ENCODE measurements at places on chromosomes 4 and X.

DNA sequence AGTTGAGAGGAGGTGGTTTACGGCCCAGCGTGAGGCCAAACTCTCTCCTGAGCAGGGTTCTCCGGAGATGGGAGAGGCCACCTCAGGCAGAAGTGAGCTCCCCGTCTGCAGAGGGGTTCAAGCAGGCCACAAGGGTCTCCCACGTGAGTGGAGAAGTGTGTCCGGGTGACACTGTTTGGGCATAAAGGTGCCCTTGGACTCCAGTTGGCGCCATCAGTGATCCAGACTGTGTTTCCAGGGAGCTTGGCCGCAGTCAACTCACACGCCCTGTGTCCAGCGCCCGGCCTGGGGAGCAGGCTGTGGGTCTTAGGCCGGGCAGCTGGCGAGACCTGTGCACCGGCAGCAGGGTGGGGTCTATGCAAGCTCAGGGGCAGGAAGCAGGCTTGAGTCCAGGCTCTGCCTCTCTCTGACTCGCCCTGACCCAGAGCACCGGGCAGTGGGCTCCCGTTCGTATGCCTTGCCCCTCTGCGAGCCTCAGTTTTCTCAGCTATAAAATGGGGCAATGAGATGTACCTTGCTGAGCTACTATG, 24.6 kb upstream of the HTRA3 start:
- no peak for DNase-seq

DNA sequence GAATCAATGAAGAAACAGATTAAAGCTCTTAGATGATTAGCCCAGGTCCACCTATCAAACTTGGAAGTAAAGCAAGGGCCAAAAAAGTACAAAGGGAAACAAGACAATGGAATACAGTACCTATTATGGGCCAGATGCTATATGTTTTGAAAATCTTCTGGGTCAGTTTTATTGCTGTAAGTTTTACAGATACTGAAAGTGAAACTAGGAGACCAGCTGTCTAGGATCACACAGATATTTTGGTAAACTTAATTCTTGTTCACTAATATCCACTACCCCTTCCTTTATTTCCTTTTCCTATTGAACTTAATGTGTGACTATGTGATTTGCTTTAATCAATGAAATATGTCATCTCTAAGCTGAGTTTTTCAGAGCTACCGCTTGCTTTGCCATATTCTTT, 505.4 kb upstream of the PITX2 start:
- no peak for DNase-seq

DNA sequence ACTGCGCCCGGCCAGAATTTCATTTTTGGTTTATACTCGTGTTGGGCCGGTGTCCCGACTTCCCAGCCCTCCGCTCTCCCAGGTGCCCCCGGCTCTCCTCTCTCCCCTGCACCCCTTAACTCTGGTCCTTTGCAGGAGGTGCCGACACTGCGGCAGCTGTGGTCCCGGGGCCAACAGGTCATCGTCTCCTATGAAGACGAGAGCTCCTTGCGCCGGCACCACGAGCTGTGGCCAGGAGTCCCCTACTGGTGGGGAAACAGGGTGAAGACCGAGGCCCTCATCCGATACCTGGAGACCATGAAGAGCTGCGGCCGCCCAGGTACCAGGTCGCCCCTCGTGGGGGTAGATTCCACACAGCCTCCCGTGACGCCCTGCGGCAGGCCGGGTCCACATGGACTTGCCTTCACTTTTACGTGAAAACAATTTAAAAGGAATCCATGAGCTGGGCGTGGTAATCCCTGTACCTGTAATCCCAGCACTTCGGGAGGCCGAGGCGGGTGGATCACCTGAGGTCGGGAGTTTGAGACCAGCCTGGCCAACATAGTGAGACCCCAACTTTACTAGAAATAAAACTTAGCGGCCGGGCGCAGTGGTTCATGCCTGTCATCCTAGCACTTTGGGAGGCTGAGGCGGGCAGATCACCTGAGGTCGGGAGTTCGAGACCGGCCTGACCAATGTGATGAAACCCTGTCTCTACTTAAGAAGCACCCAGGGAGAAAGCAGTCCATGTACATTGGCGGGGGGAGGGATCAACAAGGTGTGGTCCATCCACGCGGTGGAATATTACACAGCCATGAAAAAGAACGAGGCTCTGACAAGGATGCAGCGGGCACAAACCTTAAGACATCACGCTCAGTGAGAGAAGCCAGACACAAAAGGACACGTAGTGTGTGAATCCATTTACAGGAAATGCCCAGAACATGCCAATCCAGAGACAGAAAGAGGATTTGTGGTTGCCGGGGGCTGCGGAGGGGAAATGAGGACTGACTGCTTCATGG, 12.0 kb downstream of the PLCXD1 start:
- DNase-seq, result no peak

- no peak for DNase-seq
Observed at GRCh38 chrX:144334577-144334976, 450.7 kb downstream of the UBE2NL start.

GRCh38 chr4:25874655-25875054, 11.9 kb upstream of the SEL1L3 start:
- no peak for DNase-seq

DNA sequence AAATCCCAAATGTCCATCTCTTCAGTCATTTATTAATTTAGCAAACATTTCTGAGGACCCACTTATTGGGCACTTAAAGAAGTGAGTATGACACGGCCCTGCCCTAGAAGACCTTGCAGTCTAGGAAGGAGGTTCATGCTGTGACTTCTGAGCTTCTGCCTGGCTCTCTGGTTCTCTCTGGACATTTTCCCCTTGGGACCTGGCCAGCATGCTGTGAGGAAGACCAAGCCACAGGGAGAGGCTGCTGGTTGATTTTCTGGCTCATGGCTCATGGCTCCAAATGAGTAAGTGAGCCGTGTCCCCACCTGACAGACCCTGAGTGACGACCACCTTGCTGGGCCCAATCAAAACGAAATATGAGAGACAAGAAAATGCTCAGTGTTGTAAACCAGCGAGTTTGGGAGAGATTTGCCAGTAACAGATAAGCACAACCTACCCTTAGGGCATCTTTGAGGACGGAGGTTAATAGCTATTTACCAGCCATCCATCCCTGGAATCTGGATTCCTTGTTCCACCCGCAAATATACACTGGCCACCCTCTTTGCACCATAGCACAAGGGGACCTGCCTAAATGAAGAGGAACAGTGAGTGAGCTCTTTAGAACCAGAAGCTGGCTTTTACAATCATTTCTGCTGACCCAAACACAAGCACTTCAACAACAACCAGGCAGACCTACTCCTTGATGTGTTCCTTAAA, 876 bp downstream of the MPP1 start:
- no peak for DNase-seq

DNA sequence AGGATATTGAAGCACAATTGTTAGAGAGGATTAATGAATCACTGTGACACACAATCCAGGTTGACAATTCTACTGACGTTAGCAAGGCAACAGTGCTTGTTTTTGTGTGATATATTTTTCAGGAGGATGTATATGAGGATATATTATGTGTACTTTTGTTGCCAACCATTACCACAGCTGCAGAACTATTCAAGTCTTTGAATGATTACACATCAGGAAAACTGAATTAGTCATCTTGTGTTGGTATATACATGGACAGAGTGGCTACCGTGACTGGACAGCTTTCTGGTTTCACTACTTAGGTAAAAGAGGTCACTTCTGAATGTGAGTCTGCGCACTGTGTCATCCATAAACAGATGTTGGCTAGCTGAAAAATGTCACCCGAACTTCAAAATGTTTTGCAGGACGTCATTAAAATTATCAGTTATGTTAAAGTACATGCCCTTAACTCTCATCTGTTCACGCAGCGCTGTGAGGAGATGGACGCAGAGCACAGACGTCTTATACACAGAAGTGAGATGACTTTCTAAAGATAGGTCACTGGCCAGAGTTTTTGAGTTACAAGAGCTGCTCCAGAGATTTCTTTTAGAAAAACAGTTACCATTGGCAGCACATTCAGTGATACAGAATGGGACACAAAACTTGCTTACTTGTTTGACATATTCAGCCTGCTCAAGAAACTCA, 69.0 kb downstream of the MRPL1 start:
- no peak for DNase-seq

DNA sequence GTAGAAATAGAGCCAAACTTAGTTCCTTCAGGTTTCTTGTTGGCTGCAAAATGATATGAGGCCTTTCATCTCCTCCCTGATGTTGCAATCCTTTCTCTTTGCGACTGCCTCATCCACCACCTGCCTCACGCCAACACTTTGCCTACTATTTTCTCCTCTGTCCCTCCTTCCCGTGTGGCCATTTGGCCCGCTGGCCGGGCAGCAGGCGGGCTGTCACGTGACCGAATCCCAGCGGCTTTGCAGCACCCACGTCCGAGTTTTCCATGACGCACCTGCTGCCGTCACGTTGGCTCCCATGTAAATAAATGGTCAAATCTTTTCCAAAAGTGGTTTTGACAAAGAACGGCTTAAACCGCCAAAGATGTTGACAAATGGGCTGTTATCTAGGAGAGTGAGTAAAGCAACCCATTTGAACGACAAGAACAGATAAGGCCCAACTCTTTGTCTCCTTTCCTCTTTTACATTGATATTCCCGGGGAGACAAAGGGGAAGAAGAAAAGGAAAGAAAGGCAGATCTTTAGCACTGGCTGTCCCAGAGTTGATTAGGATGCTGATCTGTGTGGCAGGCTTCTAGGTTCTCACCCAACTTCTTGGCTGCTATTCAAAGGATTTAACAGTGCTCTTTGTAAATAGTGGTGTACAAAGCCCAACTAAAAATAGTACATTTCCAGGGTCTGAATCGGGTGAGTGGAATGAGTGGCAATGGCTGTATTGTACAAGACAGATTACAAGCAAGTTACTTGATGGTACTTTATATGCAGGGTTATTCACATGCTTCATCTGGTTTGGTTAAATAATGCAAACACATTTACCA, 174.2 kb upstream of the JADE1 start:
- no peak for DNase-seq

DNA sequence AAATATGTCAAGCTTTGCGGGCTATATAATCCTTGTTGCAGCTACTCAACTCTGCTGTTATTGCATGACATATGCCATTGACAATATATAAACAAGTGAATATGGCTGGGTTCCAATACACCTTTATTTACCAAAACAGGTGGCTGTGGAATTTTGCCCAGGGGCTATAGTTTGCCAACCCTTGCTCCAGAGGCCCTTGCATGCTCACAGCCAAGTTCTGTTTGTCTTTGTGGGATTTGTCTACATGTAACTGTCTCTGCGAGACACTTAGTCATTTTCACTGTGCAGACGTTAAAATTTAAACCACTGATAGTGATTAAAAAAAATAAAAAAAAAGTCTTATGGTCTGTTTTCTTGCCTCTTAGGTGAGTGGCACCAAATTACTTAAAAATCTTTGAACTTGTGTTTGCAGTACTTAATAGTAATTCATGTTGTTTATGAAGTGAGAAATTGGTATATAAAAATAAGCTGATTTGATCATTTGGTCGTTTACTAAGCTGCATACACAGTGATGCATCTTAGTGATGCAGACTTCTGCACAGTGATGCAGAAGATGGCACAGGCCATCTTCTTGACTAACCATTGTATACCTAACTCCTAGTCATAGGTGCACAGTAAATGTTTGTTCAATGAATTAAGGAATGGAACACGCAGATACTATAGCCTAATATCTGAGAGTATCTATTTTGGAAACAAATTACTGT, 170.9 kb downstream of the FRMPD4 start:
- no peak for DNase-seq

GRCh38 chr4:115781528-115782146, 668.2 kb upstream of the NDST4 start:
- no peak for DNase-seq

GRCh38 chrX:30488092-30488491, 89.5 kb downstream of the TASL start:
- DNase-seq, result no peak

DNA sequence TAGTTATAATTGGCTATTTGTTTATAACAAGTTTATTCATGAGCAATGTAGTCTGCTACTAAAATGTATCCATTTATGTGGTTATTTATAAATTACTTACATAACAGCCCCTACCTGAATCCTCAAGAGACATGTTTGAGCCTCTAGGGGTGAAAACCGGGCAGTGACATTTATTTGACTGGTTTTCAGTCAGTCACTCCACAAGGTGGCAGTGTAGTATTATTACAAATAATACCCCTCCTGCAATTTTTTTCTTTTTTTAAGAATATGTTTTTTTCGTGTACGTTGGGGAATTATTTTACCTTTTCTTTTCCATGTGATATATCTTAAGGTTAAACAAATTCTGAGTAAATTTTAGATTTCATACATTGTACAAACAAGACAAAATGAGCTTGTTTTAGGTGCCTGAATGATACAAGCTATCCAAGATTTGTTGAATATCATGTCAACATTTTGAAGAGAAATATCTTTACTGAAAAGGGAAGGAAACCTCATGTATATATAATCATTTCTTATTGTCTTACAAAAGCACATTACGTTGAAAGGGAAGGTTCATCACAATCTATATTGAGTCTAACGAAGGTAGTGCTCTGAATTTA, 598.7 kb upstream of the TECRL start:
- DNase-seq, result no peak

DNA sequence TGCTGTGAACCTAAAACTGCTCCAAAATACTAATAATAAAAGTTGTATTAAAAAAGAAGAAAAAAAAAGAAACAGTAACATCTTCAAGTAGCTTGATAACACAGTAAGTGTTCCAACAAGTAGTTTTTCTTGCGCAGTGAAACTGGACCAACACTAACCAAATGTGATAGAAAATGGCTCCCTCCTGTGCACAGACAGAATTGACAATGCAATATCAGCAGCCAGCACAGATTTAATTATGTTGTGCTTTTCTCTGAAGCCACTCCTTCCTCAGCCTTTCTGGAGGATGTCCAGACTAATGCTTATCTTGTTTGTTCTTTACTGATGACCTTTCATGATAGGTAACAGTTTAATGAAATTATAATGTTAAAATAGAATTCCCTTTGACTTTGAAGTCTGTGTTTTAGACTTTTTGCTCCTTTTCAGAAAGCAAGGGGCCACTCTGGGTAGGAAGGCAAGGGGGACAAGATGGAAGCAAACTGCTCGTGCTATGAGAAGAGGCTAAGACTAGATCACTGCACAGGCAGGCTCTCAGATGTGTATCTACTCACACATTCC, 147.1 kb upstream of the RPL34 start:
- no peak for DNase-seq

DNA sequence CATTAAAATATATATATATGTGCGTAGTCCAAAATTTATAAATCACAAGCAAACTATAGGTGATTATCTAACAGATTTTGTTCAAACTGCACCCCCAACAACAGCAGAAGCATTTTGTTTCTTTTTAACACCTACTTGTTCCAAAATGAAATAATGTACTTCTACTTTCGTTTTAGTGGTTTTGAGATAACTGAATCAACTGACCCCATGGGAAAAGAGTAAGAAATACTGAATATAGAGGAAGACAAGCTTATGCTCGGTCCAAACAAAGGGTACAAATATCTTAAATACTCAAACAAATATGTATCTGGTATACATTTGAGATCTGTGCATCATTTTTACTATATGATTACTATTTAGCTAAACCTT, 22.4 kb downstream of the MAP7D3 start:
- no peak for DNase-seq

- DNase-seq, result no peak
Observed at GRCh38 chrX:131331152-131331551, 42.0 kb upstream of the IGSF1 start.

All from stimulated activated CD4-positive, alpha-beta T cell treated with anti-CD3 and anti-CD28 coated beads, Interleukin-15, amount 100 ng/mL, for 1 hour (primary cell).